ENCODE measurements at places on chromosomes 3 and 15. TPM values are rescaled to one million over a fixed set of nuclear protein-coding genes. Genes with fewer than 3 reads are reported as not detected.
A peak's percentile ranks its signal among the peaks of the same experiment; 100 is the strongest.

- no peak for DNase-seq
These were observed 4.1 kb downstream of the LINS1 start for GRCh38 chr15:100597862-100598261.

- no peak for DNase-seq
These were observed 27.0 kb upstream of the CEMIP start for GRCh38 chr15:80752204-80752603.

DNA sequence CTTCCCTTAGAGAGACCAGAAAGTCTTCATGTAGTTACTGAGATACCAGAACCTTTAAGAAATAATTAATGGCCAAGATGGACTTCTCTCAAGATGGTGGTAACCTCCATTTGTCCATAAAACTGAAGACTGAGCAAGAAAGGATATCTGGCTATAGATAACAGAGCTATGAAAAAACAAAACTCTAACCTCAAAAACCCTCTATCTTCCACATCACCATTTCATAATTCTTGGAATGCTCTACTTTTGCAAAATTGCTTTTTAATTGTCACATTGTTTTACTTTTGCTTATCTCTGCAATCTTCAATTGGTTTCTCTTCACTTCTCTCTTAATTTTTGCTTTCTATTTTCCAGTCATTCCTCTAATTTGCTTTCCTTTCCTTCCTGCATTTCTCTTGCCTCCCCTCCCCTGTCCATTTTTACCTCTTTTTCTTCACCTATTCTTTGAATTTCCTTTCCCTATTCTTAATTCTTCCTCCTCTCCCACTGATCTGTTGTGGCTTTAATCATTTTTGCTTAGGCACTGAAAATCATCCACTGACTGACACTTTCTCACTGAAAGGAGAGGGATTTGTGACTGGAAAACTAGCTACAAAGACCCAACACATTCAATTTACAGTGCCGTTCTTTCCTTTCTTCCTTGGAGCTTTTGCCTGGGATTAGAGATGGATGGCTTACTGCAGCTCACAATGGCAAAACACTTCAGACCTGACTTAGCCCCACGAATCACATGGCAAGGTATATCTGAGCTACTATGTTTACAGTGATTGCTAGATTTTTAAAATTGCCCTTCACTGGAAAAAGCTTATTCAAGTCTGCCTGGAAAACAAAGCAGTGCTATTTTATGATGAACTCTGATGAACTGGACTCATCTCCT lies 242.8 kb downstream of the CHST2 start:
- DNase-seq = no peak

DNA sequence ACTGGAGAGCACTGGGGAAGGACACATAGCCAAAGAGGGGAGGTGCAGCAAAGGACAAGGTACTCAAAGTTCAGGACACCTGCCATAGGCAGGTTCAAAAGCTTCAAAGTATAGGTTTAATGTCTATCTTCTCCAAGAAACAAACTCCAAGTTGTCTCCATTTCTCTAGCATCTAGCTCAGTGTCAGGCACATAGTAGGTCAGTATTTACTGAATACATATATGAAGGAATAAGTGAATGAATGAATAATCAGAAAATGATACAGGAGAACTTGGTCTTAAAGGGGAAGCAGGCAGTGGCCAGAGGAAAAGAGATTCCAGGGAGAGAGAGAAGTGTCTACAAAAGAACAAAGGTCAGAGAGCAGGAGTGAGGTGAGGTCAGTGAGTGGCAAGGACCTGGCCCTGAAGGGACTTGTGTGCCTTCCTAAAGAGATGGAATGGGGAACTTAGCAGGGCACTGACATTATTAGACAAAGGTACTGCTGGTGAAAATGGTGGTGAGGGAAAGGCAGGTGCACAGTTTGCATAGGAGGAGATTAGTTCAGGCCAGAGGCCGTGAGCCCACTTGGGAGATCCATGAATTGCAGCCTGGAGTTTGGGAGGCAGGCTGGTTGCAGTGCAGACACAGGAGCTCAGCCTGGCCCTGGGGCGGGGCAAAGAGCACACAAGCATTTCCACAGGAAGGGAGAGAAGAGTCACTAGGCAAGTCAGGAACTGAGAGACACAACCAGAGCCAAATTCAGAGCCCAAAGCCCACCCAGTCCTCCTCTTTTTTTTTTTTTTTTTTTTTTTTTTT lies 21.4 kb downstream of the TBC1D2B start:
- no peak for DNase-seq

DNA sequence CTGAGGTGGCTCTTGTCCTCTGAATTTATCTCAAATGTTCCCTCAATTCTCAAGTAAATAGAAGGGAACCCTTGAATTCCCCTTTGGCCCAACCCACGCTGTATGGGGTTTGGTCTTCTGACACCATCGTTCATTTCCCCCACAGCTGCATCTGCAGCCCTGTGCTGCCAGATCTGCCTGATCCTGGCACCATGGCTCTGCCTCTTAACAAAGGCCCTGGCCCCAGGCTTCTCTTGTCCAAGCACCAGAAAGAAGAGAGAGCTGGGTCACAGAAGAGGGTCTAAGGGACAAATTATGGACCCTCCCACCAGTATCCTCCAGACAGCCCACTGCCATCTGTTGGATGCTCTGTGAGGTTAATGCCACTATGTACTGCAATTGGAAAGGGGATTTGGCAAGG lies 1.8 kb downstream of the MAP1A start:
- no peak for DNase-seq

NAALADL2 gene
- total RNA-seq = 19.2 TPM

DNA sequence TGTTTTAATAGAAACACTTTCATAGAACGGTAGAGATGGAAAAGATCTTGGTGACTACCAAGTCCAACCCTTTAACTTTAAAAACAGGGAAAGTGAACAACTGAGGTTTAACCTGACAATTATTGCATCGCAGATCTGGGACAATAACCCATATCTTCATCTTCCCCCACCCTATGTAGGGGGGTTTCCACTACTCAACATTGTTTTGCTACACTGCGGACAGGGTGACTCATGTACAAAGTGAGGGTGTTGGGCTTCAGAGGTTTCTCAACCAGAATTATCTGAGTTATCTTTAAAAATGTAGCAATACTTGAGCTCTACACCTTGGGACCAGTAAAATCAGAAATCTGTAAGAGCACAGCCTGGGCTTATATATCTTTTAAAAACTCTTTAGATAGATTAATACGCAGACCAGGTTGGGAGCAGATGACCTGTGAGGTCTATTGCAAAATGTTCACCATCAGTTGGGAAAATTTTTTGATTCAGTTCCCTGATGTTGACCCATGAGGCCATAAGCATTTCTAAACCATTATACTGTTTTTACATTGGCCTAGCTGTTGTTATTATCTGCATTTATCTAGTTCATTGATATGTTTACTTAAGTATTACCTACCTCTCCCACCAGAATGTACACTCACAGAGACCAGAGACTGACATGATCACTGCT lies 103.6 kb upstream of the ICE2 start:
- peak; percentile 54 for DNase-seq

DNA sequence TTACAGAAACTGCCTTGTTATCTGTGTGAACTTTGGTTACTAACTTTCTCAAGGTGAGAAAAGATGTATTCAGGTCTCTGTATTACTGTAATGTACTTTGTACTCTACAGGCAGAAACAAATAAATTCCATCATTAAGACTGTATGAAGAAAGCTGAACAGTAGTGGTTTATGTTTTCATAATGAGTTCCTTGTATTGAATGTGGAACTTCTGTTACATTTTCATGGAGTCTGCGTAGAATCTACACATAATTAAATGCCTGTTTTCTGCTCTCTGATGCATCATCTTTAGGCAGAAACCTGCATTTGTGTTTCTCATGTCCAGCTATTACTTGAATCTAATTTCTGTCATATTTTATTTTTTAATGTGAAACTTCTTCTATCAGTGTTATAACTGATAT lies 302.8 kb downstream of the NLGN1 start:
- no peak for DNase-seq

DNA sequence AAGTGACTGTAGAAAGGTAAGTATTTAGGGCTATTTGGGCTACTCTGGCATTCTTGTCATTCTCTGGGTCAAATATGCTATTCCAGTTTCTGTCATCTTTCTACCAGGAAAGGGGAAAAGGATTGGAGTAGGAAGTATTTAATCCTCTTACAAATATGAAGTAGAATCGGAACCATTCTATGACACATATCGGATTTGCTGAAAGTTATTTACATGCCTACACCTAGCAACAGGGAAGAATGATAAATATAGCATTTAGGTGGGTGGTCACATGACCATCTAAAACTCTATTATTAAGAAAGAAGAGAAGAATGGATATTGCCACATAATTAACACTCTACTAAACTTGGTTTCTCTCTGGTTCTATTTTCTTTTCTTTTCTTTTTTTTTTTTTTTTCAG lies 1353.1 kb downstream of the ZPLD1 start:
- no peak for DNase-seq

ISLR2 gene
- not detected for total RNA-seq

STAC gene
- total RNA-seq = 0.36 TPM

- DNase-seq = peak; percentile 67
These were observed 932 bp downstream of the ARL8B start for GRCh38 chr3:5122741-5123706.

GRCh38 chr3:188518835-188519452 lies 365.0 kb downstream of the LPP start:
- no peak for DNase-seq

GRCh38 chr15:68372291-68372811 lies 59.6 kb downstream of the ITGA11 start:
- DNase-seq = no peak

DNA sequence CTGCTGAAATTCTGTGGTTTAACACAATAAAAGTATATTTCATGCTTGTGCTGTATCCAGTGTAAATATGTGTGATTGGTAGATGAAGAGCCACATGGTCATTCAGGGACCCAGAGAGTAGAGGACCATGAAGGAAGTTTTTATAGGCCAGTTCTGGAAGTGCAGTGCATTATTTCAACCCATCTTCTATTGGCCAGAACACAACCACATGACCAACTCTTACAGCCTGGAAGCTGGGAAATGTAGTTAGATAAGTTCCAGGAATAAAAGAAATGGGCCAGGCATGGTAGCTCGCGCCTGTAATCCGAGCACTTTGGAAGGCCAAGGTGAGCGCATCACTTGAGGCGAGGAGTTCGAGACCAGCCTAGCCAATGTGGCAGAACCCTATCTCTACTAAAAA lies 21.4 kb upstream of the PRTG start:
- DNase-seq = no peak

GRCh38 chr15:62964251-62964650 lies 78.3 kb upstream of the TPM1 start:
- peak; percentile 12 for DNase-seq

DNA sequence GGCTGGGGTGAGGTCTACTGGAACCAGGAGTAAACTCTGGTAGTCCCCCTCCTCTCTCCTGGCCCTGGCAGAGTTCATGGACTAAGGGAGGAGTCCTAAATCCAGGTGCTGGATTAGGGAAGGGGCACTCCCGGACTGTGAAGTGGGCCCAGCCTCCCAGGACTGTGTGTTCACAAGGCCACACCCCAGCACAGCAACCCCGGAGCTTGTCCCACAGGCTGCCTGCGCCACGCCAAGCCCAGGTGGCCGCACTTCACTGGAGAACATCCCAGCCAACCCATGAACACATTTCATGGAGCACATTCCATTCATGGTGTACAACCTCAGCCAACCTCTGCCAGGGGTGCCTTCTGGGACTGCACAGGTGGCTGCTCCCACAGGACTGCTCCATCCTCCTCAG lies 8.2 kb downstream of the ARPIN start:
- no peak for DNase-seq

SLC9C1 gene
- not detected for total RNA-seq

GRCh38 chr15:91885714-91886270 lies 32.3 kb downstream of the SLCO3A1 start:
- no peak for DNase-seq

TMIE gene
- not detected for total RNA-seq

DNA sequence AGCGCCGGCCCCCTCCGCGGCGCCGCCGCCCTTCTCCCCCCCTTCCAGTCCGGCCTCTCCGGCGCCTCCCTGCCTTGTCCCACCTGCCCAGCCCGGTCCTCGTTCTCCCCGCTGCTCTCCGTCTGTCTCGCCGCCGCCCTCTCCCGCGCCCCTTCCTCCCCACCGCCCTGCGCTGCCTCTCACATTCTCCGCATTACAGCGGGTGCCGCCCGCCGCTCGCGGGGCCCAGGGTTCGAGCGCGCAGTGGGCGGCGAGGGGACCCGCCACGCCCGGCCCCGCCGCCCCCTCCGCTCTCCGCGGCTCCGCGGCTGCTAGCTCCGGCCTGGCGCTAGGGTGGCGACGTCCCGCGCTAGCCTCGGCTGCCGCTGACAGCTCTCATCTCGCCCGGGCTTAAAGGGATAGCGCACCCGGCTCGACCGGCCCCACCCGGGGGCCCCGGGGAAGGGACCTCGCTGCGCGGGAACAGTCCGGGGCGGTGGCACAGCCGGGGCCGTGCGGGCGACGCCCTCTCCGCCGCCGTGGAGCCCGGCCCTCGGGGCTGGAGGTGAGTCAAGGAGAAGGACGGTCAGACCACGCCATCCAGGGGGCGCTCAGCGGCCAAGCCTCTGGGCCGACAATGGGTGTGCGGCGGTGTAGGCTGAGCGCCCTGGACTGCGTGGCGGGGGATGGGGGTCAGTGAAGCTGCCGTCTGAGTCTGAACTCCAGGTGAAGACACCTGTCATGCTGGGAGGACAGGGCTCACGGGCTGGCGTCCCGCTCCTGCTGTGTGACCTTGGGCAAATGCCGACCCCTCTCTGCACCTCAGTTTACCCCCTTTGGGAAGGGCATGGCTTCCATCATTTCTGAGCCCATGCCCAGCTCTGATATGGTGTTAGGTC lies 187.4 kb upstream of the LINGO1 start:
- DNase-seq = no peak

- no peak for DNase-seq
These were observed 34.7 kb upstream of the LACTB start for GRCh38 chr15:63086947-63087346.

DNA sequence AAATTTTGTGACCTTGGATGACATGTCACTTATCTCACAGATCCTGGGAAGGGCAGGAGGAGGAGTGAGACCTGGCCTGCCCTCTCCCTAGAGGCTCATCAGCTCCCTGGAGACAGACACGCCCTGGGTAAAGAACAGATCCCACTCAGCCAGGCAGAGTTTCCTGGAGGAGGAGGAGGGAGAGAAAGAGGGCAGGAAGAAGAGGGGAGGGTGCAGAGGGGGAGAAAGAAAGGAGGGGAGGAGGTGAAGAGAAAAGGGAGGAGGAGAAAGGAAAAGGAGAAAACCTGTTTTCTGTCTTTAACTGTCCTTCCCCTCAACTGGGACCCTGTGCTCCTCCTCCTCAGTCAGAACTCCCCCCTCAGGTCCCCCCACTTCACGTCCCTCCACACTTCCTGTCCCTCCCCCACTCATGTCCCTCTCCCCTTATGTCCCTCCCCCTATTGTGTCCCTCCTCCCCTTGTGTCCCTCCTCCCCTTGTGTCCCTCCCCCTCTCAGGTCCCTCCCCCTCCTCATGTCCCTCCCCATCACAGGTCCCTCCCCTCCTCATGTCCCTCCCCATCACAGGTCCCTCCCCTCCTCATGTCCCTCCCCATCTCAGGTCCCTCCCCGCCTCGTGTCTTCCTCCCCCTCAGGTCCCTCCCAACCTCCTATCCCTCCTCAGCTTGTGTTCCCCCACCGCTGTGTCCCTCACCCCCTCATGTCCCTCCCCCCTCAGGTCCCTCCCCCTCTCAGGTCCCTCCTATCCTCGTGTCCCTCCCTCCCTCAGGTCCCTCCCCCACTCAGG lies 52.3 kb upstream of the CGNL1 start:
- peak; percentile 60 for DNase-seq
